Activated CD4-positive, alpha-beta T cell treated with anti-CD3 and anti-CD28 coated beads, Interleukin-10, Interleukin-2, amounts not matched to agents 100 ng/mL and 50 ng/mL, durations not matched to agents 16 hours and 8 hours (primary cell): ENCODE measurements at places on chromosomes 3 and 15.

- no peak for DNase-seq
Observed at GRCh38 chr15:63876085-63876662, 42.4 kb upstream of the HERC1 start.

DNA sequence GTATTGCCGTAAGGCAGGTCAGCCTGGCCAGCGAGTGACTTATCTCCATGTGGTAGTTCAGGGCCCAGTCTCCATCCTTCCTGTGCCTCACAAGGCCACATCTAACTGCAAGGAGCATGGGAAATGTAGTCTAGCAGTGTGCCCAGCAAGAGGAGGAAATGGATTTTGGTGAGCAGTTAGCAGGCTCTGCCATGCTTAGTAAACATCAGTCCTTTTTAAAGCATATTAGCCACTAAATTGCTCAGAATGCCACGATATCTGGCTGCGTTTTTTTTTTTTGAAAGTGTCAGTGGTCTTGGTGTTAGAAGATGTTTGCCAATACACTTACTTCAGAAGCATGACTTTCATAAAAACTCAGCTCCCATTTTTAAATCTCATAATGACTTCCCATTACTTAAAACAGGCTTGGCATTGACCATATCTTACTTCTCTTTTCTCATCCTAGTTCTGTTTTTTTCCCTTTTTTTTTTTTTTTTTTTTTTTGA, 470.2 kb upstream of the TPRG1 start:
- DNase-seq = peak; percentile 41

GRCh38 chr3:59467476-59467875, 417.7 kb upstream of the CFAP20DC start:
- no peak for DNase-seq

DNA sequence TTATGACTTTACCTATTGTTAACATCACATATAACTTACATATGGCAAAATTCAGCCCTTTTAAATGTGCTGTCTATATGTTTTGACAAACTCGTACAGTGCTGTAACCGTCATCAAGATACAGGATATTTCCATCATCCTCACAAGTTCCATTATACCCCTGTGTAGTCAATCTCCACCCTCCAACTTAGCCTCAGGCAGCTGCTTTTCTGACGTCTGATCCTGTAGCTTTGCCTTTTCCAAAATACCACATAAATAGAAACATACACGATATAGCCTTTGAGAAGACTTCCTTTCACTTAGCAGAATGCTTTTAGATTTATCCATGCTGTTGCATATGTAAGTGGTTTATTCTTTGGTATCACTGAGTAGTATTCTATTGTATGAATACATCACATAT, 47.1 kb downstream of the SLC12A1 start:
- DNase-seq = no peak

GRCh38 chr3:8854656-8855055, 85.2 kb upstream of the OXTR start:
- DNase-seq = no peak

GRCh38 chr3:149163066-149163465, 33.6 kb downstream of the HPS3 start:
- no peak for DNase-seq

GRCh38 chr3:172148241-172148640, 108.9 kb downstream of the FNDC3B start:
- DNase-seq = no peak

- no peak for DNase-seq
Observed at GRCh38 chr3:120652281-120652680, 29.8 kb downstream of the HGD start.

DNA sequence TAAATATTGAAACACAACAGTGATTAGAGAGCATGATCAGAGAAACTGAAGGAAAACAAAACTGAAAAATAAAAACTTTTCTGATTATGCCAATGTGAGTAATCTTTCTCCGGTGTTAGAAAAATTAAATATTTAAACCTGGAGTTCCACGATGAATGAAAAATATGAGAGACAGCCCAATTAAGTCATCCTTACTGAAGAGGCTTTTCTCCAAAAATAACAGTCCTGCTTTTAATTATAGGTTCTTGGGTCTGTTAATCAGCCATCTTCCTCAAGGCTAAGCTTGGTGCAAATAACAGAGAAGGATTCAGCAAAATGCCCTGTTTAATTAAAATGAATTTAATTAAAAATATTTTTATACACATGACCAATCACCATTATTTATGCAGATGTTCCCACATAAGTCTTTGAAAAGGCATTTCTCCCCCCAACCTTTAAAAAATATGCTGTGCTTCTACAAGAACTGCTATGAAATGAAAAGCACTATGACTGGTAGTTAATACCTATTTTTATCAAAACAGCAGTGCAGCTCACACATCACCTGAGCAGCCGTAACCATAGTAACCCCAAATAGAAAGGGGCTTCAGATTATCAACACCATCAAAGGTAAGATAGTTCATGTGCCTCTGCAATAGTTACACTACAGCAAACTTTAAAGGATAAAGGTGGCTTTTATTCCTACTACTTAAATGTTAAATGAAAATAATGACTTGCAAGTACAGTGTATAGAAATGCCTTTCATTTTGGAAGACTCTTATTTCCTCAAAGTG, 175.7 kb downstream of the SLC9A9 start:
- DNase-seq = no peak

DNA sequence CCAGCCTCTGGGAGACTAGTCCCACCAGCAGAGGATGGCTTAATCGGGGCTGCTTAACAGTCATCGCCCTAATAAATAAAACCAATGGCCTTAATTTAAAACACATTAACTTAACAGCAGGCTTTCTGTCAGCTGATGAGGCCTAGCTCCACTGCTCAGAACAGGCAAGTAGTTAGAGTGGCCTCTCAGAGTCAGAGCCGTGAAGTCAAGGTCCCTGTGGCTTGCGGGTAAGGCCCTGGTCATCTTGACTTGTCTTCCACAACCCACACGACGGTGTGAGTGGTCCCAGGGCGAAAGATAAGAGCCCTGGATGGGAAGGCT, 11.8 kb downstream of the XXYLT1 start:
- DNase-seq = no peak

- DNase-seq = peak; percentile 49
Observed at GRCh38 chr3:79086514-79086913, 681.3 kb downstream of the ROBO1 start.

- no peak for DNase-seq
Observed at GRCh38 chr15:76162784-76163456, 103.1 kb downstream of the TMEM266 start.

GRCh38 chr15:97759363-97759762, 201.1 kb upstream of the ARRDC4 start:
- DNase-seq = no peak

DNA sequence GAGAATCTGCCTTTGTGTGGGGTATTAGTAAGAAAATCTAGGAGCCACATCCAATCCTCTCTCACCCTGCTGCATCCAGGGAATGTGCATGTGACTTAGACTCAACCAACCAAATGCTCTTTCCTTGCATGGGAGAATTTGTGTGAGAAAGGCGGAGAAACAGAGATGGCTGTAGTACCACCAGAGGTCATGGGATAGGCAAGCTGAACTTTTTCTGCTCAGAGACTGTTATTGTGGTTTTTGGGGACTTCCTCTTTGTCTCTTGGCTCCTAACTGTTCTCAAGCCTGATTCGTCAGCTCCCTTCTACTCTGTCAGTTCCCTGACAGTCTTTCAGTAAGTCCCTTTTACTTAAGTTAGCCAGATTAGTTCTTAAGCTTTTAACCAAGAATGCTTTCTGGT, 2.6 kb upstream of the ZSCAN2 start:
- DNase-seq = peak; percentile 71

DNA sequence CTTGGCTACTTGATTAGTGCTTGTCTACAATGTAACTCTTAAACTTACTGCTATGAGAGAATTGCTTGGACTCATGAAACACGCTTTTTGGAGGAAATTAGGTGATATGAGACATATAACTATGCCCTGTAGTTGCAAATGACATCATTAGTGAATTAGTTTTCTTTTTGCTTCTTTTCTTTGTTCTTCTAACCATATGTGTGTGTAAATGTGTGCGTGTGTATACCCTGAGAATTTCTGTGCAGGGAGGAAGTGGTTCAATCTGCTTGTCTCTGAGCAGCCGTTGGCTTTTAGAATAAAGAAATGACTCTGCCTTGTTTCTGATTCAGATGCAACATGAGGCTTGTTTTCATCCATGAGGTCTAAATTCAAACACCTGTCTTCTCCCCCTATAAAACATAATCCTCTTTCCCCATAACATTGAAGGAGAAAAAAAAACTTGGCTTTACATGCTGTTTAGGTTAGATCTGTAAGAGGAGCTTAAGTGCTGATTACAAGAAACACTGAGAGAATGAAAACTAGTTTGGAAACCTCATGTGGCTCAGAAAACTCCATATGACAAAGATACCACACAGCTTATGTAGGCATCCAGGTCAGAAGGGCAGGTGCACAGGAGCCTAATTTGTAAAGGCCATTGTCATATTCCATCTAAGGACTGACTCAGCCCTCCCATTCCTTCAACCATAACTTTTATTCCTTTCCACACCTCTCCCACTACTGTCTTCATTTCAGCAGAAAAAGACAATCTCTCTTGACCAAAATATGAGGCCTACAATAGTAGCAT, 30.5 kb upstream of the BLM start:
- DNase-seq = peak; percentile 93

- DNase-seq = no peak
Observed at GRCh38 chr3:71395927-71396695, 187.4 kb downstream of the FOXP1 start.

DNA sequence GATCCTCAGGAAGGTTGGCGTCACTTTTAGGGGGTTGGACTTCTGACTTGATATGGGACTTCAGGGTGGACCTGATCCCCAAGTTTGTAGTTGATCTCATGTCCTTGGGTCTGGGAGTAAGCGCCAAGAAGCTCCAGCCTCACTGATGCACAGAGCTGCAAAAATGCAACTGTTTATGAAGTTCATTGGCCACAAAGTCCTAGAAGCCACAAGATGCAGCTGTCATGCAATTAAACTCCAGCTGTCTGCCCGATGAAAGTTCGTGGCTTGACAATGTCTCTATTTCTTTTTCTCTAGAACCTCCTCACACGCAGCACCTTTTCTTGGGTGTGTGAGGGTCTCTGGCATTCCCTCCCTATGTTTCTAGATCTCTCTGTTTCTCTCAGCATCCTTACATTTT, 9.2 kb upstream of the ACAN start:
- DNase-seq = no peak

- DNase-seq = no peak
Observed at GRCh38 chr3:44226573-44226972, 15.1 kb upstream of the TOPAZ1 start.

DNA sequence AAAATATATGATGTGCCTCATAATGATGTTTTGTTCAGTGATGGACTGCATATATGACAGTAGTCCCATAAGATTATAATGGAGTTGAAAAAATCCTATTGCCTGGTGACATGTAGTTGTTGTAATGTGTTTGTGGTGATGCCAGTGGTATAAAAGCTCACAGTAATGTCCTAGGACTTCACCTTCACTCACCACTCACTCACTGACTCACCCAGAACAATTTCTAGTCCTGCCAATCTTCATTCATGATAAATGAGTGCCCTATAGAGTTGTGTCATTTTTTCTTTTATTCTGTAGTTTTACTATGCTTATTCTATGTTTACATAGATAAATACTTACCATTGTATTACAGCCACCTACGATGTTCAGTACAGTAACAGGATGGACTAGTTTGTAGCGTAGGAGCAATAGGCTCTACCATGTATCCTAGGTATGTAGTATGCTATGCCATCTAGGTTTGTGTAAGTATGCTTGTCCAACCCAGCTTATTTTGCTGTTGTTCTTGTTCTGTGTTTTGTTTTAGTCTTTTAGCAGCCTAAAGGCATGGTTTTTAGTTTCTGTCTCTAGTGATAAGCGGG, 88.5 kb upstream of the LRRFIP2 start:
- DNase-seq = no peak

DNA sequence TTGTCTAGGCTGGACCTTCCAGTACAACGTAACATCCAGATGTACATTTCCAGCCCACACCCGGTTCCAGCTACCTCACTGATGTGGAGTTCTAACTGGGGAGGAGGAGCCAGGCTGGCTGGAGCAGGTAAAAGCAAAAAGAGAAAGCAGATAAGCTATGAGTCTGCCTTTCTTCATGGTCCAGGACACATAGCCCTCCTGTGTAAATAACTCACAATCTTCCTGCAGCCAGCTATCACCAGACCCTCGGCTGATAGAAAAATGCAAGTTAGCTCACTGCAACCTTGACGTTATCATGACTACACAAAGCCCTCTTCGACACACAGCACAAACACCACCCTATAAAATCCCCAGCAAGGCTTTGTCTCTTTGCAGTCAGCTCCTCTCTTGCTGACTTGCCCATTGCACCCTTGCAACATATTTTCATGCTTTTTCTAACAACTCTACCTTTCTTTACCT, 20.5 kb upstream of the ELP6 start:
- no peak for DNase-seq

DNA sequence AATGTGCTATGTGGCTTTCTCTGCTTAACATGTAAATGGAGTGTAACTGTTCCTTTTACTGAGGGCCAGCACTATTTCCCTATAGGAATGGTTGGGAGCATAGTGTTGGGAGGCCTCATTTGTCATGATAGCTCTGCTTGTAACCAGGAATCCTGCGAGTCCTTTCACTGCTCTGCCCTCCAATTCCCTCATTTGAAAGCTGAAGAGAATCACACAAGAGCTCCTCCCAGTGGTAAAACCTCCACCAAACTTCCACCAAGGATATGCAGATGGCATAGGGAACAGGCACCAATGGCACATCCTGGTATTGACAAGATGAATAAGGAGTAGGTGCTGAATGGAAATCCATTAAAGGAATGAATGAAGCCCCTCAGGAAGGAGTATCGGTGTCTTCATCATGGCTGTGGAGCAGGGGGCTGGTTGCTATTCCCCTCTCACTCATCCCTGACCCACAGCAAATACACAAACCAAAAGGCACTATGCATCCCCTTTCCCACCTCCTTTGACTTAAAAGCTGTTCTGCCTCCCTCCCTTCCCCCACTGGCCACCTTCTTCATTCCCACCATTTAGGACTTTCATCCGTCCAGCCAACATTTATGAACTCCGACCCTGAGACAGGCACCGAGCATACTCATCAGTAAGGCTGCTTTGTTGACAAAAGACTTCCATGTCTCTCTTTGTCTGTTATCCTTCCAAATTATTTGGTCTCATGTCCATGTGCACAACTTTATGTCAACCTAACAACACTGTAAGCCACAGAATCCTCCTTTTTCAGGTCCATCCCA, 560.8 kb downstream of the FOXP1 start:
- DNase-seq = no peak

- no peak for DNase-seq
Observed at GRCh38 chr15:75233504-75234190, 24.5 kb upstream of the GOLGA6C start.
